ENCODE measurements at places on chromosomes 11 and 22. TPM values are rescaled to one million over a fixed set of nuclear protein-coding genes. Genes with fewer than 3 reads are reported as not detected.
A peak's percentile ranks its signal among the peaks of the same experiment; 100 is the strongest.

GRCh38 chr11:78181185-78181584, 7.2 kb downstream of the KCTD21 start:
- peaks cover 25% of the 10 kb centered on the region for H3K4me1 ChIP-seq
- H3K36me3 ChIP-seq: no peaks in the 10 kb centered on the region
- no peak for DNase-seq
- H3K4me3 ChIP-seq: no peak overlapping the region
- no peak overlapping the region for H3K27ac ChIP-seq

DNA sequence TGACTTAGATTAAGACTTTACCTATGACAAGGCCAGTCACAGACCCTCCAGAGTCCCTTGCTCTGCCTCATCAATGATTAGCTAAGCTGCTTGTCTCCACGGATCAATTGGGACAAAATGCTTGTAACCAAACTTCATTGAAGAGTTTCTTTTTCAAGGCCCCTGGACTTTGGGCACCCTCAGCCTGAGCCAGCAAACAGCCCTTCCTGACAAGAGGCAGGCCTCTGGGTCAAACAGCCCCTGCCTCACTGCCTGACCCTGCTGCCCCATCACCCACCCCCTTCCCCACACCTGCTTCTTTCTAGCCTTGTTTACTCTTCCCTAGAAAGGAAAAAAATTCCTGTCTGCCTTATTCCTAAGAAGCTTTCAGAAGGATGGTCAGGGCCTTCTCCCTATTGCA, 26.3 kb upstream of the CDON start:
- H3K4me3 ChIP-seq: no peak overlapping the region
- H3K36me3 ChIP-seq: no peaks in the 10 kb centered on the region
- H3K27ac ChIP-seq: no peak overlapping the region
- H3K27me3 ChIP-seq: no peaks in the 10 kb centered on the region
- no peaks in the 10 kb centered on the region for H3K4me1 ChIP-seq

DNA sequence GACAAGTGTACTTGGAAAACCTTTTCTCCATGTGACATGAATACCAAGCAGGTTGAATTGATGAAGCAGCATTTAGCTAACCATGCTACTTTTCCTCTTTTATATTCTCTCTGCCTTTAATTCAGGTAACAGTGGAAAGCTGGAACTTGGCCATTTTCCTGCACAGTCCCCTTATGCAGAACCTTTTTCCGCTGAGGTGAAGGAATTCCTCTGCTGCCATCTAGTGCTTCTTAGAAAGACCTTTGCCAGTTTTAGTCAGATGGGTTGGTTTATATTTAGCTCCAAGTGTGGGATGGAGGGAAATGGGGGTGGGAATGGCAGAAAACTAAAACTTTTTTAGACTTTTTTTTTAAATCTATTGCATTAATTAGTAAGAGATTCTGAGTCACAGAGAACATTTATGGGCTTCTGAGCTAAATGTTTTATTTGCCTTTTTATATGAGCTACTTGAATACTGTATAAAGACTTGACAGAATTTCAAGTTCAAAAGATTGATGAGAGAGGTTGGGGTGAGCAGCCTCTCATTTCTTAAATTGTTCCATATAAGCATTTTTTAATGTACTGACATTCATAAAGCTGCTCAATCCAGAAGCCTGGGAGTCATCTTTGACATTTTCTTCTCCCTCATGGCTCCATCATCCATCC, 153.9 kb upstream of the ZC3H12C start:
- H3K4me3 ChIP-seq: no peak overlapping the region
- no peaks in the 10 kb centered on the region for H3K36me3 ChIP-seq
- no peaks in the 10 kb centered on the region for H3K27me3 ChIP-seq
- DNase-seq: peak; percentile 57
- no peaks in the 10 kb centered on the region for H3K4me1 ChIP-seq

DNA sequence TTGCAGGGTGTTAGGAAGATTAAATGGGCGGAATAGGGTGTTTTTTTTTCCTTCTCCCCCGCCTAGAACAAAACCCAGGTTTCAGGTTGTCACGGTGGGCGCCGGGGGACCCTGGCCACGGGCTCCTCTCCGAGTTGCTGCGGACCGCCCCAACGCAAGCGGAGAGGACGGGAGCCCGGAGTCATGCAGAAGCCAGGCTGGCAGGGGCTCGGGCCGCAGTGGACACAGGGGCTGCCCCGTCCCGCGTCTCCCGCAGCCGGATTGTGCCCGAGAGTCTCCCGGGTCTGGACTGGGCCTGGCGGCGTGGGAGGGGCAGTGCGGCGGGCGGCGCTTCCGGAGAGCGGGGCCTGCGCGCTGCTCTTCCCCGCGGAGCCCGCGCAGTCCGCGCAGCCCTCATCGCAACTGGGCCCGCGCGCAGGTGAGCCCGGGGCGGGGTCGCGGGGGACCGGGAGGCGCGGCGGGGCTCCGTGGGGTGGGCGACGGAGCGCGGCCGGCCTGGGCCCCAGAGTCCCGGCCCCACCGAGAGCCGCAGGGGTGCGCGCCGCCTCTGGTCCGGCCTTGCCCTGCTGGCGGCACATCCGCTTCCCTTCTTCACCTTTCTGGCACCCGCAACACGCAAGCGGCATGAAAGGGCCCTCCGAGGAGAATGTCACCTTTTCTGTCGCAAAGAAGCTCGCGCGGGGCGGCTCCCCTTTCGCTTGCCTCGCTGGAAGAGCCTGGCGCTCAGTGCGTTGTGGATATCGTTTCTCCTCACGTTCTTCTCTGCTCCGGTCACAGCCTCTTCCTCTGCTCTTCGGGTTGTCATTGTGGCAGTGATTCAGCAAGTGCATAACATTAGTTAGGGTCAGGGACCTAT, at the start of gene TIRAP:
Gene TIRAP, plus strand, starts transcription at position 358 of the 856 bp plus-strand sequence. CDS start 7,802 bp downstream, outside the sequence.
- H3K27ac ChIP-seq: peak within 1 kb of the TSS; percentile 96
- H3K4me1 ChIP-seq: peaks cover 35% of the 10 kb centered on the region
- DNase-seq: peak; percentile 75
- H3K4me3 ChIP-seq: peak within 1 kb of the TSS; percentile 81

The KRTAP5-10 gene
- not detected for total RNA-seq

The MAP6 gene
- 21.6 TPM for total RNA-seq

The TSPAN18 gene
- total RNA-seq: 125 TPM

All from adrenal gland (tissue), 19 donors.